ENCODE measurements at places on chromosomes 16 and 17.

- DNase-seq = no peak
These were observed 9.8 kb downstream of the ITGAL start for GRCh38 chr16:30482366-30482765.

GRCh38 chr17:40178021-40178601, 841 bp downstream of the RAPGEFL1 start:
- no peak for DNase-seq

DNA sequence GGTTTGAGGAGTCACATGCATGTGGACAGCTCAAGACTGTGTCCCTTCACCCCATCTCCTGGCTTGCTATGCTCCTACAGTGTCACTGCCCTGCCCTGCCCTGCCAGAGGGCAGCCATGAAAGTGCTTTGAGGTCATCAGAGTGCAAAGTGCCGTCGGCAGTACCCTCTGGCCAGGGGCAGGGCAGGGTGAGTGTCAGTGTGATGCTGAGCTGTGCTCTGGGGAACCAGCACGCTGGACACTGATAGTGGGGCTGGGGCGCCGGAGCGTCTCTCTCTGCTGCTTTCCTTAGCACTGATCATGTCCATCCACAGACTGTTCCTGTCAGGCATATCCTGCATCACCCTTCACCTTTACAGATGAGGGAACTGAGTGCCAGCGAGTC, 1.6 kb upstream of the SPATA32 start:
- DNase-seq = no peak

GRCh38 chr16:85045077-85045476, 17.5 kb downstream of the KIAA0513 start:
- no peak for DNase-seq

- no peak for DNase-seq
These were observed 767 bp downstream of the RPS6KB1 start for GRCh38 chr17:59893676-59894100.

DNA sequence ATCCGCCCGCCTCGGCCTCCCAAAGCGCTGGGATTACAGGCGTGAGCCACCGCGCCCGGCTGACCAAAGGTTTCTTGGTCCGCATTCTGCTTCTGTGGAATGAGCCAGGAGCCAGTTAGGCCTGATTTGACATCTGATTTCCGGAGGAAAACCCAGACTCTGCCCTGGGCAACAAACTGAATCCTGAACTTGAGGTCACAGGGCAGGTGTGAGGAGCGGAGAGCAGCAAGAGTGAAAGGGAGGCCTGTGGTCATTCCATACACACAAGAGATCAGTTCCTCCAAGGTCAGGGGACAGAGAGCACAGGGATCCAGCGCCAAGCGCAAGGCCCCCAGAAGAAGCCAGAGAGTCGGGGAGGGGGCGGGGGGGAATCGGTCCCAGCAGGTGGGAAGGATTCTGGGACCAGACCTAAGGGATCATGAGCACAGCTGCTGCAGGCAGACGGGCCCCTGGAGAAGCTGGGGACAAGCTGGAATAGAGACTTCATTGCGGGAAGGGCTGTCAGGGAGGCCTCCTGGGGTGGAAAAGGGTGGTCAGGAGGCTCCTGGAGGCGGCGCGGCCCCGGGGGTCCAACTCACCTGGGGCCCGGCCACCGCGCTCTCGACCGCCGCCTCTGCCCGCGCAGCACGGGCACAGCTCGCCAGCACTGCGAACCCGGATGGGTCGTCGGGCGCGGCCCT, 436 bp downstream of the SHPK start:
- DNase-seq = no peak

GRCh38 chr17:1060991-1061390, 64.1 kb downstream of the TIMM22 start:
- no peak for DNase-seq

Data from stimulated activated CD4-positive, alpha-beta T cell treated with anti-CD3 and anti-CD28 coated beads, Interleukin-1b, Interleukin-23, amount 100 ng/mL, for 1 hour (primary cell).